ENCODE measurements at places on chromosomes 1 and 21. TPM values are rescaled to one million over a fixed set of nuclear protein-coding genes. Genes with fewer than 3 reads are reported as not detected.

GRCh38 chr1:65449214-65449823 is 28.9 kb downstream of the LEPR start:
- no peak for DNase-seq

DNA sequence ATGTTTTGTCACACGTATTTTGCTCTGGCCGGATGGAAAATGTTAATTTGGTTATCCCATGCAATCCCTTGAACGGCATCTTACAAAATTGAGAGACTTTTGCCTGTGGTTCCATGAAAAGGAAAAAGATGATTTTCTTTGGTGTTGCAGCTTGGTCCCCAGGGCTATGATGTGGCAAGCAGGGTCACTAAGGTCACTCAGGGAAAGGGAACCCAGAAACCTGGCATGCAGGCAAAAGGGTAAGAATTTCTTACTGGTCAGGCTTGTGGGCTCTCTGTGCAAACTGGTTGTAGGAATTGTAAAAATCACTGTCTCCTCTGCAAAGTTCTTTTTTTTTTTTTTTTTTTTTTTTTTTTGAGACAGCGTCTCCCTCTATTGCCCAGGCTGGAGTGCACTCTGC is 48.4 kb upstream of the NBPF3 start:
- no peak for DNase-seq

GRCh38 chr1:17538010-17538409 is 1.5 kb upstream of the ARHGEF10L start:
- no peak for DNase-seq

The HLCS gene
- 17.2 TPM for total RNA-seq

- no peak for DNase-seq
These were observed 52.2 kb downstream of the KIRREL1 start for GRCh38 chr1:158045639-158046038.

DNA sequence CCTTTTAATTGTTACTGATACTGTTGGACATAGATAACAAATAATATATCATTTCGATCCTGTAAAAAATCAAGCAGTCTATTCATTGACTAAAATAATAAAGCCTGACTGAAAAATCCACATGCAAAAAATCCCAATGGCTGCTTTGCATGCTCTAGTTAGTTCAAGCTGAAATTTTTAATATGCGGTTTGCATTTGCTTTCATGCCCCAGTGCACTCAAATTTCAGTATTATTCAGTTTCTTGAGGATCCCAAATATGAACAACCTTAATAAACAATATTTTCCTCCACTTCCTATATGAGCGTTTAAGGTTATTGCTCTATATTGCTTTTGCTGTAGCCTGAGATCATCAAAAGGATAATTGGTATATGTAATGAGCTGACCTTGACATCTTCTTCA is 75.1 kb upstream of the DPH5 start:
- DNase-seq, result no peak

DNA sequence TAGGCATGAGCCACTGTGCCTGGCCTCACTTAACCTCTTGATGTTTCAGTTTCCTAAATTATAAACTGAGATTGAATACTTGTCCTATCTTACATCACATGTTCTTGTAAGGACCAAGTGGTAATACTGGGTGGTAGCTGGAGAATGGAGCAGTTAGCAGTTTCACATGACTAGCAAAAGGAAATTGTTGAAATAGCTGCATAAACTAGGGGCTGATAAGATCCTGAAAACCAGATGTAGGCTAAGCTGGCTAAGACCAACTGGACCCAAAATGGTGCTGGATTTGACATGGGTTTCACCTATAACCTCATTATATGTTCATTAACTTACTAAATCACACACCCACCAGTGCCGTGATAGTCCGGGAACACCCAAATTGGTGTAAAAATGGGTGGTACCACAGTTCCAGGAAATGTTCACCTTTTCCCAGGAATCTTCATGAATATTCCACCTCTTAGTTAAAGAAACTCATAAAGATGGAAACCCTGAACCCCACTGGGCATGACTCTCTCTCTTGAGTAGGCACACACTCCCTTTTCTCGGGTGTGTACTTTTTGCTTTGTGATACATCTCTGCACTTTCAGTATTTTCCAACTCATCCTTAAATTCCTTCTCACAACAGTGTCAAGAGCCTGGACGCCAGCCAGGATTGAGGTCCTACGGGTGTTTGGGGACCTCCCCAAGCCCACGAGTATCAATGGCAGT is at the start of gene PAPPA2:
TSS of gene PAPPA2 (plus strand) at position 502 of the 705 bp plus-strand sequence. CDS start 93,148 bp downstream, outside the sequence.
- no peak for DNase-seq

The MYBPH gene
- total RNA-seq, result not detected

DNA sequence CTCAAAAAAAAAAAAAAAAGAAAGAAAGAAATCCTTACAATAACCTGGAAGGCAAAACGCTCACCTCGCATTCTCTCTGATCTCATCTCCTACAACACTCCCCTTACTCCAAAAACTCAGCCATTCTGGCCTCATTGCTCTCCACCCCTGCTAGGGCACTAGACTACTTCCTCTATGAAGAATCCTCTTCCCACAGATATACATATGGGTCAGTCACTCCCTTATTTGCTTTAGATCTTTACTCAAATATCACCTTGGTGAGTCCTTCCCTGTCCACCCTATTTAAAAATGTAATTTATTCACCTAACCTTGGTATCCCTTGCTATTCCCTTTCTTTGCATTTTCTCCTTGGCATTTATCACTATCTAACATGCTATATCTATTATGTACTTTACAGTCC is 24.6 kb upstream of the KIF1B start:
- no peak for DNase-seq
